ENCODE measurements at places on chromosomes 3 and 15.
A peak's percentile ranks its signal among the peaks of the same experiment; 100 is the strongest.

DNA sequence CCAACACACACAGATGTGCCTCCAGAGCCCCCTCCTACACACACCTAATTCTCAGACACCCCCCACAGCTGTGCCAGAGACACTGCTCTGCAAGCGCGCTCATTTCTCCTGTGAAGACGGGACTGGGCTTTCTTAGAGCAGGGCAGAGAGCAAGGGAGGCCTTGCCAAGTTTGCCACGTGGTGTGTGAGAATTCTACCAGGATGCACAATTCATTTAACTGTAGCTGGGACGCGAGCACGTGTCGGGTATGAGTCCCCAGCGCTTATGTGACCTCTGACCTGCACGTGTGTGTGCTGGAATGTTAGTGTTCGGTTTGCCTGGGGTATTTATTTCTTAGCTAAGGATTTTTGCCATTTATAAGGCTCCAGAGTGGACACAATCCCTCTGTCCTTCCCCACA lies 37.0 kb downstream of the FEM1B start:
- peak; percentile 6 for DNase-seq

DNA sequence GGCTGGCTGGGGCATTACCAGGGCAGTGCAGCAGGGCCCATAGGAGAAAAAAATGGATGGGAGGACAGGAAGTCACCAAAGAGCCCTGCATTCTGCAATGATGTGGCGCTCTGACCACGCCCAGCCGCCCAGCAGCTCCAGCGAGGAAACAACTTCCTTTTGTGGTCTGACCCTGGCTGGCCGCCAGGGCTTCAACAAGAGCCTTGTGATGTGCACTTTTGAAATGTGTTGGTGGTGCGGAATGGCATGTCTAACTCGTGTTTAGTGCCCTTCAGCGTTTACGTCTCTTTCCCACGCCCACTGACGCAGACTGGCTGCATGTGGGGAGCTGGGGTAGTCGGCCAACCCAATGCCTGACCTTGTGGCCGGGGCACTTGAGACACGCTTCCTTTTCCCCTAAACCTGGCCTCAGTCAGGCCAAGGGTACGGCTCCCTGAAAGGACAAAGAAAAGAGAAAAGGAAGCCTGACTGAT lies 81.9 kb upstream of the CTNNB1 start:
- peak; percentile 85 for DNase-seq

- DNase-seq = no peak
Observed at GRCh38 chr3:189490337-189490736, 140.9 kb upstream of the TP63 start.

DNA sequence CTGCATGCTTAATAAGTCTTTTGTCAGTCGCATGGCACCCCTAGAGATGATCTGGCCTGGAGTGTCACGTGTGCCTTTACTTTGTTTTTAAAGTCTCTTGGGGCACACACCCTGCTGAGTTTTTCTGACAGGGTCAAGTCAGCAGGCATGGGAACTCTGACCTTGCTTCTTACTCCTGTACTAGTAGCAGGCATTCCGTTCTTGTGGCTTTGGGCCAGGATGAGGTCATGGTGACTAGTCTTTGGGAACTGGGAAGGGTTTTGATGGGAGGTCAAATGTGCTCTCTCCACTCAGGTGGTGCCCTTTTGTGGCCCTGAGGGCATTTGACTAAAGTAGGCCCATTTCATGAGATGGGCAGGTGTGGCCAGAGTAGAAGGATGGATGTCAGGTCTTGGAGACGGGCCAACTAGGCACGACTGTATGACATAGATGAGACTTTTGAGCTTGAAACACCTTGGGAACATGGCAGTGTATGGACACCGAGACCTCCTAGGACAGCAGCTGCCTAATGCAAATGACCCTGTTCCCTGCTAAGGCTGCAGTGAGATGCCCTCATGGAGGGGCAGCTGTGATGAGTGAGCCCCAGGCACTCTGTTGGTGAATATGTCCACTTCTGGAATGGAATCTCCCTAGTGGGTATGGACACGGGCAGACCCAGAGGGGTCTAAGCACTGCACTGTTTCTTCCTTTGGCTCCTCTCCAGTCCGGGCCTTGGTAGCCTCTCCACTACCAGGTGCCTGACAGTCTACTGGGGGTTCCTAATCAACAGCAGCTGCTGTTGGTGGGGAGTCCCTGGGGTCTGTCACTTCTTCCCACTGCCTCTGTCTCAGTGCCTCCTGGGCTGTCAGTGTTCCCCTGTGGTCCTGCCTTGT lies 16.4 kb downstream of the SRPRB start:
- no peak for DNase-seq

DNA sequence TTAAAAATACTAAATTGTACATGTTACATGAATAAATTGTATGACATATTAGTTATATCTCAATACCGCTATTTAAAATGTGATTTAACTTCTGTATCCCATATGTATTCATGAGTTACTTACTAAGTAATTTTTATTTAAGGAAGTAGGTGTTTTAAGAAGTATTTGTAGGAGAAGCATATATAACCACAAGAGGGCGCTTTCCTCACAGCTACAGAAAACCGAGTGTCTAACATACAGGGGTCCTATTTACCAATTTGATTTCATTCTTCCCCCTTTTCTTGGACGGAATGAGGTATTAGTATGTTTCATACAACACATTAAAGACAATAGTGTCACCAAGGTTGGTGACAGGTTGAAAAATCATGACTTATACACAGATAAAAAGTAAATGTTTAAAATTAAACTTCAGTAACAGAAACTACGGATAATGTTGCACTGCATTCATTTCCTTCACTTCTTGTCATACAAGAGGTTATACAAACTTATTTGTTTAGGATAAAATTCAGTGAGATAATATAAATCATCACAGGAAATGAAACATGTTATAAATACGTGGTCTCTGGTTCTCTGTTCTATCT lies 253.6 kb downstream of the MAGI1 start:
- no peak for DNase-seq

- DNase-seq = no peak
Observed at GRCh38 chr3:117873249-117873600, 1161.4 kb downstream of the IGSF11 start.

DNA sequence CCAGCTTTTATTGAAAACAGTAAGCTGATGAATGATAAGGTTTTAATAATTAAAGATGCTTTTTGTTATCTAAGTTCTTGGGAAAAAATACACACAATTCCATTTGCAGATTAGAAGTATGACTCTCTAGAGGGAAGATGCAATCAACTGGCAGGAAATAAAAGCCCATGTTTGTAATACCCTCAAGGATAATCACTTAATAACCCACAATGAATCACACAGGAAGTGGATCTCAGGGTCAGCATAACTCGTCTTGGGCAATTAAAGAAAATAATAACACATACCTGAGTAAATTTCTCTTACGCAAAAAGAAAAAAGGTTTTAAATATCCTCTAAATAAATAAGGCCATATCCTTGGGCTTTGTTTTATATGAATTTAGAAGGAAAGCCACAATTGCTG lies 9.4 kb upstream of the EID1 start:
- DNase-seq = no peak

DNA sequence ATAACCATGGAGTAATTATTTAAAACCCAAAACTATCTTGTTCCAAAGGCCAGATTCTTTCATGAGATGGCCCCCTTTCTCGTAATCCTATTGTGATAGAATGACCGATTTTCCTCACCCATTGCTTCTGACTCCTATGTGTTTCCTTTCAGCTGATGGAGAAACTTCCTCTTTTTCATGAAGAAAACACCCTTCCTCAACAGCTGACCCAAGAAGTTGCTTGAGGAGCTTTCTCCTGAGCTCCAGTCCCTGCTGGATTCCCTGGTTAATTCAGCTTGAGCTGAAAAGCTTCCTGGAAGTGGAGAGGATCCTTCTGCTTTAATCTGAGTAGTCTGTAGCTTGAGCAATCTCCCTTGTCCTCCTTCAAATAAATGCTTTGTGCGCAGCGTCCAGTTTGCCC lies 75.0 kb downstream of the BFSP2 start:
- no peak for DNase-seq

- no peak for DNase-seq
Observed at GRCh38 chr3:72178463-72179106, 393.6 kb upstream of the PROK2 start.

DNA sequence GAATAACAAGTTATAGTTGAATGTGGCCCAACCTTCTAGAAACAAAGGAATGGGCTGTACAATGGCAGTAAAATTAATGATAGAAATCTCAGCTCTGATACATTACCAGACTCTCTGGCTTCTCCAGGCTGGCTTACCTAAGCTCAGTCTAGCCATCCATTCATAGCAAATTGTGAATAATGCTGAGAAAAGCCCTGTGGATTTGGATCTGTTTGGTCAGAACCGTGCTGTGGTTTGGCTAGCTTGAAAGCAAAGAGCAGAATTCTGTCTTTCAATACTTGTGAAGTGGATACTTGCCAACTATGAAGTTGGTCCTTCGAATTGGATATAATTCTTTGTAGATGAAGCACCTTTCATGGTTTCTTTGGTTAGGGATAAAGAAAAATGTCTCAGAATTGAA lies 199.1 kb downstream of the EPHA3 start:
- DNase-seq = no peak

DNA sequence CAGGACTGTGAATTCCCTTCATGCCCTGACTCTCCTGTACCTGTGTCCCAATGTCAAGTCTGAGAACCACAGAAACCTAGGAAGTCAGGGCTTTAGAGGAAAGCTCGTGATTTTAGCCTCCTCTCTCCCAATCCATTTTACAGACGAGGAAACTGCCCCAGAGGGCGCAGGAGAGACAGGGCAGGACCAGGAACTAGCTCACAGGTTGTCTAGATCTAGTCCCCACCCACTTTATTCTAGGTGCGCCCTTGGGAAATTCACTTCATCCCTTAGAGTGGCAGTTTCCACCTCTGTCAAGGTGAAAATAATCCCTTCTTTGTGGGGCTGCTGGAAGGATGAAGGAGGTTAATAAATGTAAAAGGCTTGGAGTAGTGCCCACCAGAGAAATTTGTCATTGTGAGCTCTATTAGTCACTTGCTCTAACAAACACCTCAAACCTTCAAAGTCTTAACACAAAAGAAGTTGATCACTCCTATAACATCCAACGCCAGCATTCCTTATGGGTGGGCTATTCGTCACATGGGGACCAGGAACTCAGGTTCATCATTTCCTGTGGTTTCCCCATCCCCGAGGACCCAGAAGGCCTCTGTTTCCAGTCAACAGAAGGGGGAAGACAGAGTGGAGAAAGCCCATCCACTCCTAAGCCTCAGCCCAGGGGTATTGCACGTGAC lies 282.3 kb downstream of the XXYLT1 start:
- no peak for DNase-seq

GRCh38 chr3:51075221-51075775 lies 309.8 kb upstream of the MANF start:
- no peak for DNase-seq

DNA sequence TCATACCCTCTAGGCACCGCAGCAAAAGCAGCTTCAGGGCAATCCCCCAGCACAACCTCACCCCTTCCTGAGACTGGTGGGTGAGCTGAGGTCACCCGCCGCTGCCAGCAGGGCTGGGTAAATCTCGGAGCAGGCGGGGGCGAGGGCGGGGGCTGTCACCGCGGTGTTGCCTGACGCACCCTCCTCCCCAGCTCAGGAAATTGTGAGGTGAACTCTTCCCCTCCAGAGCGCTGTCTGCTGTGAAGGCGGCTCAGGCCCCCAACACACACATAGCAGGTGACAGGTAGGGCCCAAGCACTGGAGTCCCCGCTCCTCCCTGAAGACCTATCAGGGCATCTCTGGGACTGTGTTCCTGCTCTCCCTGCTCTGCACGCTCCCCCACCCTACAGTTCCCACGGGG lies 30.2 kb upstream of the FURIN start:
- DNase-seq = peak; percentile 88

Measured in activated T-cell treated with anti-CD3 and anti-CD28 coated beads, Interleukin-2, amount 50 U/mL, for 24 hours (primary cell).